Breast epithelium (tissue), 4 donors: ENCODE measurements at places on chromosomes 13 and 19. TPM values are rescaled to one million over a fixed set of nuclear protein-coding genes. Genes with fewer than 3 reads are reported as not detected.

The PSG11 gene
- not detected for total RNA-seq

The KIR2DL4 gene
- total RNA-seq, result not detected

The LILRB3 gene
- total RNA-seq, result 11.5 TPM

The PSG1 gene
- total RNA-seq, result not detected

DNA sequence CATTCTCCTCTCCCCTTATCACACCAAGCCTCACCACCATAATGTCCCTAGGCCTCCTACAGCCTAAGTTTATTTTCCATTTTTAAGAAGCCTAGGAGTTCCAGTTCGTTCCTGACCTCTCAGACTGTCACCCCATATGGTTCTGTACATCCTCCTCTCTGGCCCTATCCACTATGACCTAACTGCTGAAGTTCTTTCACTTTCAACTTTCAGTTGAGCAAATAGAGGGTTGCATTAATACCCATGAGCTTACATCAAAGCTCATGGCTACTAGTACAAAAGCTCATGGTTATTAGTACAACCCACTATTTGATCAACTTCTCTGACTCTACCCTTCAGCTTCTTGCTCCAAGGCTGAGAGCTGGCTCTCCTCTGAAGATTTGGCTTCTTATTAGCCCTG, 72.9 kb downstream of the FGF14 start:
- DNase-seq, result no peak

DNA sequence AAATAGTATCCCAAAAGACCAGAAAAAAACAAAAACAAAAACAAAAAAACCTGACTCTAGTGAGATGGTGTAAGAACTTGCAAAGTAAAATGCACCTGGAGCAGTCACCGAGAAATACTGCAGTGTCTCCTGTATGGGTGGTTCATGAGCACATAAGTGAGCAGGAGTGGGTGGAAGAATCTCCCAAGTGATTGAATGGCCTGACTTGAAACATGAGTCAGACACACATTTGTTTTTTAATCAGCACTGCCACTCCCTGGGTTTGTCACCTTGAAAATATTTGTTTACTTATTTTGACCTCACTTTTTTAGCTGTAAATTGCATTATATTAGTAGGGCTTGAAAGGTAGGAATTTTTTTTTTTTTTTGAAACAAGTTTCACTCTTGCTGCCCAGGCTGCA, 2.0 kb downstream of the ZNF431 start:
- no peak for DNase-seq

DNA sequence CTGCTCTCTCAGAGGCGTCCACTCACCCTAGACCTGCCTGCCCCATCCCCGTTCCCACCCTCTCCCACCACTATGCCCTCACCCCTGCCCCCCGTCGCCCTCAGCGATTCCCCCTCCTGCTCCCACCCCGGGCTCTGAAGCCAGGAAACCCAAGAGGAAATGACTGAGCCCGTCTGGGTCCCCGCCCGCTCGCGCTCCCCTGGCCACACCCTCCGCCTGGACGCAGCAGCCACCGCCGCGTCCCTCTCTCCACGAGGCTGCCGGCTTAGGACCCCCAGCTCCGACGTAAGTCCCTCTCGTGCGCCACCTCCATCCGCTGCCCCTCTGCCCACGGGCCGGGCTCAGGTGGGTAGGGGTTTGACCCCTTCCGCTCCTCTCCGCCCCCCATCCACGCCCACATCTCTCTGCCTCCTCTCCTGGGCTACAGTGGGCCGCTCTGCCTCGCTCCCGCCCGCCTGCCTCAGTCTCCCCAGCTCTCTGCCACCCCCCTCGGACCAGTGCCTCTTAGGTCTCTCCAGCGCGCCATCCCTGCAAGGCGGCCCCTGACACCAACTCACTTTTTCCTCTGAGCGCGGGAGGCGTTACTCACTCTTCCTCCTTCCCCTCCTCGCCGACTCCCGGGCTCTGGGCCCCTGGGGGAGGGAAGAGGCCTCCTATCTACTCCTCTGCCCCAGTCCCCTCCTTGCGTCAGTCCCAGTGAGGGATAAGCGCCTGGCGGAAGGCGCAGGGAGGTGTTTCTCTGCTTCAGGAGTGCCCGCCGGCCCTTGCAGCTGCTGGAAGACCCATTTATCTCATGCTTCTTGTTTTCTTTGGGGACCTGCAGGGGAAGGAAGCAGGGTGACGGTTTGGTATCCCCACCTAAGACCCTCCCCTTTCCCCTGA, at the start of gene FXYD5:
Gene FXYD5, plus strand, starts transcription at position 211 of the 882 bp plus-strand sequence. CDS start 816 bp downstream, outside the sequence.
- no peak for DNase-seq
